NCI-H510A (cell line): ENCODE measurements at places on chromosomes 13 and 19.

- no peak for DNase-seq
Observed at GRCh38 chr13:111177081-111177711, 62.1 kb downstream of the ARHGEF7 start.

DNA sequence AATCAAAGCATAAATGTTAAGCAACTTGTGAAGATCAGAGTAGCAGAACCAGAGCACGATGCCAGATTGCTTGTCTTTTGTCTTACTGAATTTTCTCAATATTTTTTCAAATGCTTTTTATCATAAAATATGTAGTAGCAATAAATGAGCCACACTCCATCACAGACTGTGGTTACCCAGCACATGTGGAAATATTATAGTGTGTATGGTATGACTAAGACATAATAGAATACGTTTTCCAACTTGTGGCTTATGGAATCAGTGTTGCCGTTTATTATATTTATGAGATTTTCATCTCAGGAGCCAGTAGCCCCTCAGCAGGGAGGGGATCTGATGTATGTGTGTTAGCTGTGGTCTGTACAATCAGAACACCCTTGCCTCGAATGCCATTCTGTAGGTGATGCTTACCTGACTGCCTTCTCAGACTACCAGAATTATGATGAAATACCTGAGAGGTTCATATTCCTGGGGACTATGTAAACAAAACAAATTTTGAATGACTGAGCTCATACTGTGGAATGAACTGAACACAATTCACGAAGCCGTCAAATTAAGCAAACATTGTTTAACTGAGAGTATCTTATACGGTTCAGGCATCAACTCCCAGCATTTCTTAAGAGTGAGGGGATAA, 1.9 kb downstream of the SCEL start:
- no peak for DNase-seq

DNA sequence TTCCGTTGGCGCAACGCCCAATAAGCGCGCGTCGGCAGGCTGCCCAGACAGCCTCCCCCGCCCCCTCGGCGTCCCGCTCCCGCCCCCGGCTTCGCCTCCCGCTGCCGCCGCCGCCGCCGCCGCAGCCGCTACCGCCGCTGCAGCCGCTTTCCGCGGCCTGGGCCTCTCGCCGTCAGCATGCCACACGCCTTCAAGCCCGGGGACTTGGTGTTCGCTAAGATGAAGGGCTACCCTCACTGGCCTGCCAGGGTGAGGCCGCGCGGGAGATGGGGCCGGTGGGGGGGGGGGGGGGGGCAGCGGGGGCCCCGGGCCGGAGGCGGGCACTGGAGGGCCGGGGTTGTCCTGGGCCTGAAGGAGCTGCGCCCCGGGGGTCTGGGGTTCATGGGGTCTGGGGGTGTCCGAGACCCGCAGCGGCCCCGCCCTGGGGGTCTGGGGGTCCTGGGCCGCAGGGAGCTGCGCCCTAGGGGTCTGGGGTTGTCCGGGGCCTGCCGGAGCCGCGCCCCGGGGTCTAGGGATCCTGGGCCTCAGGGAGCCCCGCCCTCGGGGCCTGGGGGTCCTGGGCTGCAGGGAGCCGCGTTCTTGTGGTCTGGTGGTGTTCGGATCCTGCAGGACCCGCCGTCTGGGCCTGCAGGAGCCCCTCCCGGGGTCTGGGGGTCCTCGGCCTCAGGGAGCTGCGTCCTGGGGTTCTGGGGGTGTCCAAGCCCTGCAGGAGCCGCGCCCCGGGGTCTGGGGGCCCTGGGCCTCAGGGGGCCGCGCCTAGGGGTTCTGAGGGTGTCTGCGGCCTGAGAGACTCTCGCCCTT, at the start of gene HDGFL2:
Gene HDGFL2, plus strand, starts transcription at position 124 of the 801 bp plus-strand sequence. Its CDS starts 54 bp downstream, at position 178.
- no peak for DNase-seq

DNA sequence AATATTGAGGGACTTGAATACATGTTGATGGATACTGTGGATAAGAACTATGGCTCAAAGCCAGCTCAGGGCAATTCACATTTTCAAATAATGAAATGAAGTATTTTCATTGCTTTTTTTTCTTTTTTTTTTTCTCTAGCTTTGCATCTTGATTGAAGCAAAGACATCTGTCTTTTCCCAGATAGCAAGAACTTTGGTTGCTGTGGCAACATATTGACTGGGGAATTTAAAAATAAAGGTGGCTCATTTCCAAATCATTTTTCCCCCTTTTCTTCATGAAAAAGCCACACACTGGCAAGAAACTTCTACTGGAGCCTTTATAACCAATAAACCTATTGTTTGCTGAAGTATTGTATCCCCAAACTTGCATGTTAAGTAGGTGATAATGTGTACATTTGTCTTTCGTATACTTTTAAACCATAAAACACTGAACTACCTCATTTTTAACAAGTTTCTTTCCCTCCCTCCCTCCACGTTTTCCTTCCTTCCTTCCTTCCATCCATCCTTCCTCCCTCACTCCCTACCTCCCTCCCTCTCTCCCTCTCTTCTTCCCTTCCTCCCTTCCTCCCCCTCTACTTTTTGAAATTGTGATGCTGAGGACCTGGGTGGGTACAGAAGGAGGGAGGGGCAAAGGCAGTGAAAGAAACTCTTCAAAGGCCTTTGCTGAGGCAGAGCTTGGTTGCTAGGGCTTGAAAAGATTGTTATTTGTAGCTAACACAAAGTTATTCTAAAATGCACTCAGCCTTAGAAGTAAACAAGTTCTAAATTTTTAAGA, 343.5 kb upstream of the SPRY2 start:
- DNase-seq = no peak

DNA sequence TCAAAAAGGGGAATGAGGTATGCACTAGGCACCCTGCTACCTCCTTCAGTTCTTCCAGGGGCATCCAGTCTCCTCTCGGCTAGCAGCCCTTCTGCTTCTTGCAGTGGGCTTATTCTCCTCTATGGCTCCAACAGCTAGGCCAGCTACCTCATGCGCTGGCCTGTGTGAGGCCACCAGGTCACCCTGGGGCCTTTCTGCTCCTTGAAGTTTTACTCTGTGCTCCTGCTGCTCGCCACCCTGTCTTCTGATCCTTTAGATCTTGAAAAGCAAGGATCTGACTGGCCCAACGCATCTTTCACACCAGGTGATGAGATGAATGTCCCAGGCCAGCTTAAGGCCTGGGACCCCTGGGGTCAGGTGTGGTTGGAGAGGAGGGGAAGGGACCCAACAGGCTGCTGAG, 66.2 kb downstream of the RUBCNL start:
- DNase-seq = no peak

DNA sequence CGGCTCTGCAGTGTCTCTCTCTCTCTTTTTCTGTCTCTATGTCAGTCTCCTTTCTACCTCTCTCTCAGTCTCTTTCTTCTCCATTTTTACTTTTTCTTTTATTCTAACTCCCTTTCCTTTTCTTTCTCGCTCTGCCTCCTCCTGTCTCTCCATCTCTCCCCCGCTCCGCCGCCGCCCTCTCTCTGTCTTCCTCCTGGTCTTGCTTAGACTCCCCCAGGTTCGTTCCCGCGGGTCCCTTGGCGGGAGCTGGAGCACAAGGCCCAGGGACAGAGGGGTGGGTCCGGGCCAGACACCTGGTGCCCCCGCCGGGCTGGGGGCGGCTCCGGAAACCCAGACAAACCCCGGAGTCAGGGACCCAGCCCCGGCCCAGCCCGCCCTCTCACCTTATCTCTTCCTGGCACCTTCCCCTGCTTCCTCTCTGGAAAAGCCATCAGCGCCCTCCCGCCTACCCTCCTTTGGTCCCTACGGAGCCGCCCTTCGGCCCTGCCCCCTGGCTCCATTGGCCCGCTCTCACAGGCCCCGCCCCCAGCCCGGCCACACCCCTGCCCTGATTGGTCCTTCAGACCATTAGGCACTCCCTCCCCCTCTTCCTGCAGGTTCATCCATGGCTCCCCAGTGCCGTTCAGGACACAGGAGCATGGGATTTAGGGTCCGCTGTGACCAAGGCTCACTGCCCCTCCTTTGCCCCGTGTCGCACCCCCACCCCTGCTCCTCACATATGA, 15.4 kb upstream of the NOP53 start:
- no peak for DNase-seq

GRCh38 chr13:105994340-105994739, 541.1 kb downstream of the EFNB2 start:
- DNase-seq = no peak
